Activated naive CD8-positive, alpha-beta T cell treated with anti-CD3 and anti-CD28 coated beads, Interleukin-2, amount 50 U/mL, for 24 hours (primary cell): ENCODE measurements at places on chromosomes 2 and 18.

DNA sequence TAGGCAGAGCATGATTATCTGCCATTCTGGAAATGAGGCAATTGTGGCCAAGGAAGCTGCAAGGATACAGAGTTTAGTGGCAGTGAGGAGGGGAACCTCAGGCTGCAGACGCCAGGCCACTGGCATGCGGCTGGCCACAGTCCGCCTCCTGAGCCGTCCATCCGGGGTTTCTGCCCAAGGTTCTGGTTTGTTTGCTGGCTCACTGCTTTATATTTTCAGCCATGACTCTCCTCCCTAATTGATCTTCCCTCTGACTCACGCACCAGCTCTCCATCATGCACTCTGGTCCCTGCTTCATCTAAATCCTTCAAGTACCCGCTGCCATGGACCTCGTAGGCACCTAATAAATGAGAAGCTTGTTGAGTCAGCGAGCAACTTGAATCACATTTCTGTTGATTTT is 107.8 kb upstream of the REV1 start:
- H3K4me3 ChIP-seq = no peak overlapping the region
- no peaks in the 10 kb centered on the region for H3K27me3 ChIP-seq
- H3K4me1 ChIP-seq = peaks cover 1% of the 10 kb centered on the region
- no peak for DNase-seq

DNA sequence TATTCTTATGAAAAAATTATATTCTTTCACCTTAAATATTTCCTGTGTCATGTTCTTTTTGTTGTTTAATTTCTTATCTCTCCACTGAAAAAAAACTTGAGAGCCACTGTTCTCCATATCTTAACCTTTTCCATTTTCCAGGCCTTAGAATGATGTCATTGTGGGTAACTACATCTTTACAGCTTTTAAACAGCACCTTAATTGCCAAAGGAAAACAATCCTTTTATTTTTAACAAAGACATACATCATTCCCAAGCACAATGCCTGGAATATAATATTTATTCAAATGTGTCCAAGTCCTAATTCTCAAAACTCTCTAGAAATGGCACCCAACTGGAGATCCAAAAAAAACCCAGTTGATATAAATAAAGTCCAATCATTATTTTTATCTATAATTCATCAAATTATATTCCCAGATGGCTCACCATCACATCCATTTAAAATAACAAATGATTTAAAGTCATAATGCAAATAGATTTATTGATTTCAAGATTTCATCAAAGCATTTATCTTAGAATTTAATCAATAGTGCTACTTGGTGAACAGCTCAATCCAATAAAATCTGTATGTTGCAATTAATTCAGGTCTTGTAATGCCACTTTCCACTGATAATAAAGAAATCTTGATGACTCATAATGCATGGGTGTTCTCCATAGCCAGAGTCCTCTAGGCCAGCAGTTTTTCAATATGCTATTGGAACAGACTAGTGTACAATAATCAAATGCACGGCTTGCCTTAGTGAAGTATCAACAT is 107.1 kb upstream of the MAPRE2 start:
- no peak overlapping the region for H3K27ac ChIP-seq
- no peaks in the 10 kb centered on the region for H3K36me3 ChIP-seq
- H3K27me3 ChIP-seq = peaks cover 8% of the 10 kb centered on the region
- DNase-seq = no peak
- no peaks in the 10 kb centered on the region for H3K4me1 ChIP-seq
- no peak overlapping the region for H3K4me3 ChIP-seq

DNA sequence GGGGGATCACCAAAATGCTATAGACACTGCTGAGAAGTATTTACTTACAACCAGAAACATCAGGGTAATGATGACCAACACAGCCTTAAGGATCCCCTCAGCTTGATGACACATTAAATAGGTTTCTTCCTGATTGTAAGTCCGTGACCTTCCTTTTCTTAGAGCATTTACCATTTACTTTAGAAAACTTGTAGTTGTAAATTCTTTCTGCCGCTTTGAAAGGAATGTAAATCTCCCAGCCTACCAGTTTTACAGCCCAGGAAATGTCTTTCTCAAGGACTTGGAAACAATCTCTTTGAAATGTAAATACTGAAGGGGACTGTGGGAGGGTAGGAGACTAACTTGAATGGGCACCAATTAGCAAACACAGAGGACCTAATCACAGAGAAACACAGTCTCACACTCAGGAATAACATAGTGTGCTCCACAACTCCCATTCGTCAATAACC is 278.6 kb downstream of the DSC3 start:
- H3K36me3 ChIP-seq = no peaks in the 10 kb centered on the region
- H3K27ac ChIP-seq = no peak overlapping the region
- no peaks in the 10 kb centered on the region for H3K27me3 ChIP-seq
- no peak for DNase-seq
- H3K4me3 ChIP-seq = no peak overlapping the region
- no peaks in the 10 kb centered on the region for H3K4me1 ChIP-seq

DNA sequence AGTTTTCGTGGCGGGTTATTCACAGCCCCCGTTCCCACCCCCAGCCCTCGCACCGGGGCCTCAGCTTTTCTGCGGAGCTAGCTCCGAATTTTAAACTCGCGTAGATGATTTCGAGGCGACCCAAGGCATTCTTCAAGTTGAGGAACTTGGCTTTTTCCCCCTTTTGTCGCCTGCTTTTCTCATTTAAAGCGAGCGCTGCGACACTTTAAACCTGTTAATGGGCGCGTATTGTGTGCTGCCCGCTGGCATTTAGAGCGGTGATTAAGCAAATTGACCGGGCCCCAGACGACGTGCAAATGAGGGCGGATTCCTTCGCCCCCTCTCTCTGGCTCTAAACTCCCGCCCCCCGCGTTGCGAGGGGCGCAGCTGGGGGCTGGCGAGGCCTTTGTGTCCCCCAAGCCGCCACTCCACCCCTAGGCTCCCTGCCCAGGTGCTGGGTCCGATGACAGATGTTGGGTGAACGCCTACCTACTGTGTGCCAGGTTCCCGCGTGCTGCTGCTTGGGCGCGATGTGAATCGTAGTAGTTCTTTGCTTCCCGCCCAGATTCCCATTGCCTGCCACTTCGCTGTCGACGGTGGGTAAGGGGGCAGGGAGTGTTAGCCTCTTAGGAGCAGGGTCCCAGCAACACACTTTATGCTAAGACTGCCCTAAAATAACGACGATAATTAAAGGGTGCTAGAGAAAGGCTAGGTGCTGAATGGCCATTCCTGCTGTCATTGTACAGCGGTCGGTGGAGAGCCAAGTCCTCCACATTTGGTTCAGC is 1.9 kb downstream of the TCF7L1 start:
- peaks cover 7% of the 10 kb centered on the region for H3K4me1 ChIP-seq
- peak overlapping the region; percentile 29 for H3K4me3 ChIP-seq
- DNase-seq = no peak
- peaks cover 61% of the 10 kb centered on the region for H3K27me3 ChIP-seq

- no peak overlapping the region for H3K27ac ChIP-seq
- H3K4me1 ChIP-seq = no peaks in the 10 kb centered on the region
- DNase-seq = no peak
- no peaks in the 10 kb centered on the region for H3K27me3 ChIP-seq
- H3K36me3 ChIP-seq = no peaks in the 10 kb centered on the region
Measured at GRCh38 chr2:231330311-231330710, 65.2 kb upstream of the B3GNT7 start.

DNA sequence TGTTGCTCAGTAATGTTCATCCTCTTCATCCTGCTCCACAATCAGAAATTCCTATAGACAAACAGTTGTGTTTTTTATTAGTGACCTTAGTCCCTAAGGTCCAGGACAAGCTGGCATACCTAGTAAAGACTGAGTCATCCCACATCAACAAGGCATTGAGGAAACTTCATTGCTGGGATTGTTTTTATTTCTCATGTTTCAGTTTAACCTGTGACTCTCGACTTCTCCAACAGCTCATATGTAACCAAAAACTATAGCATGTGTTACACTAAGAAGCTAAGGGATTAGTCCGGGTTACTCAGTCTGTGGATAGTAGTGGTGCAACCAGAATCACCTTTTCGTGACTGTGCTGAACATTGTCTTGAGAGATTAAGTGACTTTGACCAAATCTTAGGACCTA is 292.1 kb downstream of the RDH14 start:
- DNase-seq = no peak
- H3K36me3 ChIP-seq = no peaks in the 10 kb centered on the region
- no peaks in the 10 kb centered on the region for H3K4me1 ChIP-seq
- H3K27me3 ChIP-seq = no peaks in the 10 kb centered on the region

DNA sequence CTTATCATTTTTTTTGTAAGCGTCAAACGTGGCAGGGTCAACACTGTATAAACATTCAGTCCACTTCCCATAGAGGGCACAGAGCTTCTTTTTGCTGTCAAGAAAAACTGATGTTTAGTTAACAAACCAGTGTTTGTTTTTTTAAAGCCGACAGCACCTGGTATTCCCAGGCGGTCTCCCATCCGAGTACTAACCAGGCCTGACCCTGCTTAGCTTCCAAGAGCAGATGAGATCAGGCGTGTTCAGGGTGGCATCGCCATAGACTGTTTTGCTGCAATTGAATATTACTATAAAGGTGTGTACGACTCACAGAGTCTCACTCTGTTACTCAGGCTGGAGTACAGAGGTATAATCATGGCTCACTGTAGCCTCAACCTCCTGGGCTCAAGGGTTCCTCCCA is 31.5 kb downstream of the CABYR start:
- H3K4me3 ChIP-seq = no peak overlapping the region
- no peaks in the 10 kb centered on the region for H3K27me3 ChIP-seq
- no peaks in the 10 kb centered on the region for H3K36me3 ChIP-seq
- DNase-seq = peak; percentile 4
- H3K27ac ChIP-seq = no peak overlapping the region

DNA sequence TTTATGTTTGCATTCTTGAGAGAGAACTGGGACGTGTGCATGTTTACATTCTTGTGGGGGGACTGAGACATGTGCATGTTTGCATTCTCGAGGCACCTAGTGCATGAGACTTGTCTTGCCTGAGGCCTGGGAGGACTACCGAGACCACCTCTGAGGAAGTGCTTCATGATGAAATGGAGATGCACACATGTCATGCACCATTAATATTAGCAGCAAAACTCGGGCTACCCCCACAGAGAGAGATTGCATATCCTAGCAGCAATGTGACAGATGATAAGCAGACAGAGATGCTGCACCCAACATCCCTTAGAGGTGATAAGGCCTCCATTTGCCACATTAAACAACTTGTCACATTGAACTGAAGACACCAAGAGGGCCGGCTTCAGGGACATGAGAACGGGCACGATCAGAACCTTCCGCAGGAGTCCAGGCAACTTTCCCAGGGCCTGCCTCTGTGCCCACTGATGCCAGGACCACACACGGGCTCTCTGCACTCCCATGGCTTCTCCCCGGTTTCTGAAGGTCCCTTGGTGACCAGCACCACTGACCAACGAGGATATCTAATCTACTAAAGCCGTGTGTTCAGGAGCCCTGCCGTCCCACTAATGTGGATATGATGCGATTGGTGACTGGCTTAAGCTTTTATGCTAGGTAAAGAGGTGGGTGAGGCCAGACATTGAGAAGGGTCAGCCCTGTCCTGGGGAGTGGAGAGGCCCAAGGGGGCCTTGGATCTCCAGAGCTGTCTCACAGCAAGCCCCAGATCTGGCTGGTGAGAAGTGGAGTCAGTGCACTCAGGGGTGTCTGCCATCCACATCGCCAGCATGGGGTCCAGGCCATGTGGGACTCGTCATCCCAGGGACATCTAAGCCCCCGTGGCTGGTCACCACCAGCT is 208.3 kb downstream of the NDUFA10 start:
- H3K27ac ChIP-seq = no peak overlapping the region
- H3K36me3 ChIP-seq = no peaks in the 10 kb centered on the region
- DNase-seq = no peak
- H3K27me3 ChIP-seq = no peaks in the 10 kb centered on the region
- no peaks in the 10 kb centered on the region for H3K4me1 ChIP-seq

- no peak for DNase-seq
- H3K36me3 ChIP-seq = no peaks in the 10 kb centered on the region
- H3K27ac ChIP-seq = no peak overlapping the region
- no peak overlapping the region for H3K4me3 ChIP-seq
Measured at GRCh38 chr2:79389481-79389880, 123.4 kb upstream of the CTNNA2 start.

- H3K27me3 ChIP-seq = peaks cover 15% of the 10 kb centered on the region
- DNase-seq = peak; percentile 2
- no peak overlapping the region for H3K27ac ChIP-seq
- H3K4me3 ChIP-seq = no peak overlapping the region
- H3K36me3 ChIP-seq = no peaks in the 10 kb centered on the region
- H3K4me1 ChIP-seq = no peaks in the 10 kb centered on the region
Measured at GRCh38 chr2:235793163-235793752, 299.4 kb downstream of the AGAP1 start.

DNA sequence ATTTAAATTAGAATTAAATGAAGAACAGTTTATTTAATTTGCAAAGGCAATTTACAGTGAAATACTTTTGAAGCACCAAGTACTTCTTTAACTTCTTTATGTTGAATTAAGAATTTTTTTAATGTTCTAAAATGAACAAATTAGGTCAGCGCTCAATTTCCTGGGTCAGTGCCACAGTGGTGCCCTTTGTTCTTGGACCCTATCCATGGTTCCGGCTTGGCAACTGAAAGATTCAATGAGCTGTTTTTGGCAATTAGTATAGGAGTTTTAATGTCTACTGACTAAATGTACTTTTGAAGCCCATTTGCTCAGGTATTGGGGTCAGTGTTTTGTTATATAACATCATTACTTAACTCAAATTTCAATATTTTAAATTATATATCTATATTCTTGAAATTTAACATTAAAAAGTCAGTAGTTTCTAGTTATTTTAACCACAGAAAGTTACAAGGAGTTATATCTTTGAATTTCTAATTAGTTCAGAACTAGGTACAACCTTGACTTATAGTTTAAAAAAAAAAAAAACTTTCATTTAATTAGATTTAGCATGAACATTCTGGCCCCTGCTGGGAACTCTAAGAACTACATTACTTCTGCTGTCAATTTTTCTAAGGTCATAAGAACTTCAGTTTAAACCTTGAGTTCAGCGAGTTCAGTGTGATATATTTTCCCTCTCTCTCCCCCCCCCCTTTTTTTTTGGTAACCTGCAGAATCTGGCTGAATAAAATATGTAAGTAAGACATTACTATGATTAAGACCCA is 7.6 kb upstream of the MSTN start:
- H3K27me3 ChIP-seq = no peaks in the 10 kb centered on the region
- no peak overlapping the region for H3K4me3 ChIP-seq
- no peak overlapping the region for H3K27ac ChIP-seq

DNA sequence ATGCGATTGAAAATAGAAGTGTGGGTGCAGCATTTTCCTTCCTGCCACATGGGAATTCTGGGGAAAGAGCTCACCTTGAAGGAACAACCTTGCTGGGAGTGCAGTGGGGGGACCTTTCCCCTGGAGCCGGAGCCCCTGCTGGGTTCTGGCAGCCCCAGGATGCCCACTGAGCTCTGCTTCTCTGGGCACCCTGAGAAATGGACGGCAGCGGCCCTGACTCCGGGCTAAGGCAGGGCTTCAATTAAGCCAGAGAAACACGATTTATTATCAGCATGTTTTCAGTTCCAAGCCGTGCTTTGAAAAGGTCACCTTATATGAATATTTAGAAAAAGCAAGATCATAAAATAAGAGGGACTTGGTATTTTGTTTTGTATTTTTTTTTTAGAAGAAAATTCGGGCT is 68.5 kb downstream of the KLHL29 start:
- peaks cover 29% of the 10 kb centered on the region for H3K4me1 ChIP-seq
- H3K27me3 ChIP-seq = peaks cover 30% of the 10 kb centered on the region
- no peak overlapping the region for H3K27ac ChIP-seq
- no peaks in the 10 kb centered on the region for H3K36me3 ChIP-seq

- no peak overlapping the region for H3K4me3 ChIP-seq
- no peak overlapping the region for H3K27ac ChIP-seq
- no peak for DNase-seq
- no peaks in the 10 kb centered on the region for H3K36me3 ChIP-seq
- H3K4me1 ChIP-seq = no peaks in the 10 kb centered on the region
Measured at GRCh38 chr2:163640542-163641193, 95.1 kb downstream of the FIGN start.
